Left lung (tissue), 14 donors: ENCODE measurements at places on chromosomes 13 and 19.

DNA sequence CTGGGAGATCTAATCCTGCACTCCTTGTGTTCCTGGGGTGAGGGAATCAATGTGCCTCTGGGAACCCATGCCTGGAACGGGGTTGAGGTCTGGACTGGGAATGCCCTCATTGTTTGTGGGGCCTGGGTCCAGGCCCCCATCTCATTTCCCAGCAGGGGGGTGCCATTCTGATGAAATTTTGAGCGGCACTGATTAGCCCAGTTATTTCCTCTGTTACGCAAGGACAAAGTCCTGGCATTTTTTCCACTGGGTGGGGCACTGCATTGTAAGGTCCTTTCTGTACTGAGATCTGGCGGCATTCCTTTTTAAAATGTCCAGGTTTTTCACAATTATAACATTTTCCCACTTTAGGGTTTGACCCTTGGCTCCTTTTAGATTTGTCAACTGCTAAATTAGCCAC is 14.8 kb downstream of the FPR3 start:
- no peak overlapping the region for H3K27ac ChIP-seq
- no peak overlapping the region for H3K4me3 ChIP-seq

DNA sequence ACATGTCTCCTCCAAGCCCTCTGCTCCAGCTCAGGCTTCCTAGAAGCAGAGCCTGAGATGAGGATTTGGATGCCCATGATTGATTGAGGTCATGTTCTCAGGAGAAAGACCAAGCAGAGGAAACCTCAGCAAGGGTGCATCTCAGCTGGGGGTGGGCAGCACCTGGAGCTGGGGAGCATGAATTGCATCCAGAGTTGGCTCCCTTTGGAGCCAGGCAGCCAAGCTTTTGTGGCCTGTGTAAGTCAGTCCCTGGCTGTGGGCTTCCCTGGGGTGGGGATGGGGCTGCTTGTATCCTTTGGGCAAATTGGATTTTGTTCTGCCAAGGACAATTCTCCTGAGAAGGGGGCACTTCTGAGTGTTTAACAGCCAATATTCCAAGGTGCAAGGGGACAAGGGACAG is 91.5 kb upstream of the WASF3 start:
- H3K27ac ChIP-seq = no peak overlapping the region
- no peaks in the 10 kb centered on the region for H3K4me1 ChIP-seq
- no peak overlapping the region for H3K4me3 ChIP-seq
- H3K36me3 ChIP-seq = no peaks in the 10 kb centered on the region
- DNase-seq = no peak

DNA sequence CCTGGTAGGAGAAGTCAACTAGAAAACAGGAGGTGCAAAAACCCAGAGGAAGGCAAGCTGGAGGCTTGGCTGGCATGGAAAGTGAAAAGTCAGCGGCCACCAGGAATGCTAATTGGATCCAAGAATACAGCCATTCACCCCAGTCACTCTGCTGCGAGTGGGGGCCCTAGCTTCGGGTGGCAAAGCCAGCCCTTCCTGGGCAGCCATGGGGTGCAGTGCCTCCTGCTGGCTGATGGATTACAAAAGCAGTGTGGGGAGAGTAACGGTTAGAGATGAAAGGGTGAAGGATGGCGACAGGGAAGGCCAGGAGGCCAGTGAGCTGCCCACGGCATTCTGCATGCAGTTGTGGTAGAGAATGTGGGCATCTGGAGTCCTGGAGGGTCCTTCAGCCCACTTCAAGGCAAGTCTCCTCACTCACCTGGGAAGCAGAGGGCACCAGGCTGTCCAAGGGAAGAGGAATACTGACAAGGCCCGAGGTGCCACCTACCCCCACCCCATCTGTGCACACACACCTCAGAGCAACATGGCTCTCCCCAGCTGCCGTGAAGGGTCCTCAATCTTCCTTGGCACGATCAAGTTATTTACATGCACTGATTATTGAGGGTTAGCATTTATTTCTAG is 20.3 kb upstream of the EPHX3 start:
- H3K27ac ChIP-seq = peak overlapping the region; percentile 59
- no peak overlapping the region for H3K4me3 ChIP-seq
- peaks cover 42% of the 10 kb centered on the region for H3K4me1 ChIP-seq
- H3K27me3 ChIP-seq = no peaks in the 10 kb centered on the region
- peaks cover 6% of the 10 kb centered on the region for H3K36me3 ChIP-seq
- DNase-seq = no peak

- H3K27ac ChIP-seq = no peak overlapping the region
- H3K27me3 ChIP-seq = no peaks in the 10 kb centered on the region
- H3K4me3 ChIP-seq = no peak overlapping the region
- H3K4me1 ChIP-seq = no peaks in the 10 kb centered on the region
- no peaks in the 10 kb centered on the region for H3K36me3 ChIP-seq
These were observed 123.5 kb downstream of the CRYL1 start for GRCh38 chr13:20401931-20402856.

GRCh38 chr13:110371550-110372465 is 64.7 kb downstream of the COL4A2 start:
- no peak for DNase-seq
- H3K27me3 ChIP-seq = no peaks in the 10 kb centered on the region
- peaks cover 3% of the 10 kb centered on the region for H3K4me1 ChIP-seq

DNA sequence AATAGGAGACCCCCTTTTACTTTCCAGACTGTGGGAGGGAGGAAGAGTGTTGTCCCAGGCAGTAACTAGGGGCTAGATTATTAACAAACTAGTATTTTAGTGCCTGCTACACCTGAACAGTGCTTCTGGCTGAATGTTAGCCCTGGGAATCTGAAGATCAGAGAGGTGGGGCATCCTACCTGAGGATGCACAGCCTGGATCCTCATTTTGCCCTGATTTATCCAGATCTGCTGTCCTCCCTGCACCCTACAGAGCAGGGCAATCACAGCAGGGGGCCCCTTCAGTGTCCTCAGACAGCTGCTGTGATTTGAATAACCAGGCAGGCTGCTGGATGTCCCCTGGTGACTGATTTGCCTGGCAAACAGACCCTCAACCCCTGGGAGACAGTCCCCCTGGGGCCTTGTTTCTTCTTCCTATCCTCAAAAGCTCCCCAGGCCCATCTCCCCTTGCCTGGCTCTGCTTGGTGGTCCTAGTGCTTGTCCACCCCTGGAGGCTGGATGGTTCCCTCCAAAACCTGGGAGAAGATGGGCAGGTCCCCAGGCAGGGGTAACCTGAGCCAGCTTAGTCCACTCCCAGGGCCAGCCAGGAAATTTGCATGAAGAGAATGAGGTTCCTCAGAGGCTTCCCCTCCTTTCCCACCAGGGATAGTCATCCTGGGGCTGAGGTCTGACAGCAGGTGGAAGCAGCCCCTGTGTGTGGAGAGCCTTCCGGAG is at the start of gene OVOL3:
Gene OVOL3, plus strand, starts transcription at position 657 of the 713 bp plus-strand sequence. CDS start 60 bp downstream, outside the sequence.
- no peaks in the 10 kb centered on the region for H3K27me3 ChIP-seq
- H3K27ac ChIP-seq = no peak within 1 kb of the TSS
- H3K4me1 ChIP-seq = peaks cover 4% of the 10 kb centered on the region

- peak; percentile 90 for DNase-seq
- H3K4me3 ChIP-seq = peak overlapping the region; percentile 58
- no peaks in the 10 kb centered on the region for H3K27me3 ChIP-seq
- peak overlapping the region; percentile 99 for H3K27ac ChIP-seq
These were observed 990 bp upstream of the ZMYM2 start for GRCh38 chr13:19957320-19958154.

GRCh38 chr13:40453351-40454021 is 213.0 kb downstream of the FOXO1 start:
- no peak overlapping the region for H3K4me3 ChIP-seq
- H3K4me1 ChIP-seq = no peaks in the 10 kb centered on the region

GRCh38 chr13:40082639-40083038 is 427.2 kb downstream of the COG6 start:
- no peak overlapping the region for H3K4me3 ChIP-seq
- no peak overlapping the region for H3K27ac ChIP-seq
- no peak for DNase-seq
- no peaks in the 10 kb centered on the region for H3K27me3 ChIP-seq

GRCh38 chr19:54023191-54023590 is 31.8 kb downstream of the CACNG6 start:
- H3K4me1 ChIP-seq = peaks cover 55% of the 10 kb centered on the region
- no peak overlapping the region for H3K4me3 ChIP-seq
- peak overlapping the region; percentile 75 for H3K27ac ChIP-seq
- H3K27me3 ChIP-seq = no peaks in the 10 kb centered on the region

DNA sequence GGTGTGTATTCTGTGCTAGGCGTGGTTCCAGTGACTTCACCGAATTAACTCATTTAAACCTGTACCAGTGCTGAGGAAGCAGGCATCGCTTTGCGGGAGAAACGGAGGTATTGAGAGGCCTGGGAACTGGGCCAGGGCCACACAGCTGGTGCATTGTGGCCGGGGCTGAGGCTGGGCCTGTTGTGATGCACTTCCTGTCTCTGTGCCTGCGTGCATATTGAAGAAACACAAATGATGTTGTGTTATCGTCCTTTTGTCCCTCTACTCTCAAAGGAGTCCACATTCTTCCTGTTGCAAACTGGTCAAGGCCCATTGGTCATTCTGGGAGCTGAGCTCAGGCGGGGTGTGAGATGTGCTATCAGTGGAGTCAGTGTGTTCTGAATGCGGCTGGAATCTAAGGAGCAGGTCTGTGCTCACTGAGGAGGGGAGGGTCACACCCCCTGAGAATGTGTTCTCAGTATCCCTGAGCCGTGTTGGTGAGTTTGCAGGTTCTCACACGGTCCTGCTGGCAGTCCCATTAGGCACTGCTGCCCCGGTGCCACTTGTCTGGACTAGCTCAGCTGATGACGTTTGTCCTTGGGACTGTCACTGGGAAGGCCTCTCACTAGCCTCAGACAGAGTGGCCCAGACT is 62.1 kb downstream of the ARHGEF7 start:
- peaks cover 9% of the 10 kb centered on the region for H3K36me3 ChIP-seq
- no peak for DNase-seq
- no peaks in the 10 kb centered on the region for H3K27me3 ChIP-seq
- no peak overlapping the region for H3K4me3 ChIP-seq
- H3K4me1 ChIP-seq = no peaks in the 10 kb centered on the region
- H3K27ac ChIP-seq = peak overlapping the region; percentile 53

DNA sequence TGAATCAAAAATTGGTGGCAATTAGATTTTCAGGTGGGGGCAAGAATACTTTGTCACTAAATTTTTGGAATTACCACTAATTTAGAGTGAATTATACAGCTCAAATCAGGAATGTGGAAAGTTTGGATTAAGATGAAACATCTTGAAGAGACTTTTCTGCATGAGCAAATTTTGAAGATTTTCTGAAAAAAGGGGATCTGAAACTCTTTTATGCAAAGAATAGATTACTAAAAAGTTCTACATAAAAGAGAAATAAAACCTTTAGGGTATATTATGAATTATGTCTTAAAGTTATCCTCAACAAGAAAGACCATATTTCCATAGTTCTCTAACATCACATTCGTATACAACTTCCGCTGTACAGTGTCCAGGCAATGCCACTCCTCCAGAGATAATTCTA is 36.7 kb downstream of the ZNF93 start:
- DNase-seq = no peak
- H3K27ac ChIP-seq = no peak overlapping the region
- H3K27me3 ChIP-seq = no peaks in the 10 kb centered on the region
- no peak overlapping the region for H3K4me3 ChIP-seq
- H3K36me3 ChIP-seq = peaks cover 23% of the 10 kb centered on the region
- no peaks in the 10 kb centered on the region for H3K4me1 ChIP-seq

DNA sequence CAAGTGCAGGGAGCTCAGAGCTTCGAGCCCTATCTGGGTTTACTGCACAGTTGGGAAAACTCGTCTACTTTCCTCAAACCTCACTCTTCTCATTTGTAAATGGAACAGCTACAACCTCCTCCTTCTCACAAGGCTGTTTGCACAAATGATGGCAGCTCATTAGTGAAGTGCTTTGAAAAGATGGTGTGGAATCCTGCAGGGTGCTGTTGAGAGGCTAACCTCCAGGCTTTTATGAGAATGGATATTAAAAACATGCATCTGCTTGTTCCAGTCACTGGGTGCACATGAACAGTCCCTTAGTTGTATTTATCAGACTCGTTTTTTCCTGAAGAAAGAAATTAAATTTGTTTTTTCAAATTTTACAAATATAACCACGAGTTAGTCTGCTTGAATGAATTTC is 36.6 kb downstream of the PCDH8 start:
- DNase-seq = no peak
- no peak overlapping the region for H3K27ac ChIP-seq
- H3K36me3 ChIP-seq = no peaks in the 10 kb centered on the region

DNA sequence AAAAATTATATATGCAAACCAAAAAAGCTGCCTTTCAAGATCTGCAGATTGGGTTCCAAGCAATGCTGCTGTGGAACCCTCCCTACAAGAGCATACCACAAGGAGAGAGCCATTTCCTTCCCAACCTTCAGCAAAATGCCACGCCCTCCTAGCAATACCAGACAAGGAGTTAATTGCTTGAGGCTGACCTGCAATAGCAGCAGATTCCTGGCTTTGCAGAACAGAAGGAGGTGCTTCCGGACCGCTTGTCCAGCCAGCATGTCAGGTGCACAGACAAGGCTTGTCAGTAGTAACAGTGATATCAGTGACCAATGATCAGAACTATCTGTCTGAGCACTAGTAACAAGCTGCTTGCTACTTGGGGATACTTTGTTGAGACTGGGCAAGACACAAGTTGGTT is 301.6 kb downstream of the FGF14 start:
- H3K4me1 ChIP-seq = no peaks in the 10 kb centered on the region
- no peak overlapping the region for H3K27ac ChIP-seq
- no peaks in the 10 kb centered on the region for H3K27me3 ChIP-seq
- H3K36me3 ChIP-seq = no peaks in the 10 kb centered on the region
- no peak overlapping the region for H3K4me3 ChIP-seq
- no peak for DNase-seq

DNA sequence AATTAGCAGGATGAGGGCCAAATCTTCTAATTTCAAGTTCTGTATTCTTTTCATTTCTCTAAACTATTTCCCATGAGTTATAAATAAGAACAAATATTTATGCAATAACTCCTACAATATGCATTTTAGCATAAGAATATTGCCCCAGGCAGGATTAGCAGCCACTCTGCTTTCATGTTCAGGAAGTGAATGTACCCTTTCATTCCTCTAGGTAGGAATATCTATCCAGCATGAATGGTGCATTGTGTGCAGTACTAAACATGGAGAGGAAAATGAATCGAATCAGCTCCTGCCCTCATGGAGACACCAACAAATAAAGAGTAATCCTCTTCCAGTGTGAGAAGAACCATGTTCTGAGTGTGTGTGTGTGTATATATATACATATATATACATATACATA is 41.0 kb downstream of the LHFPL6 start:
- H3K36me3 ChIP-seq = no peaks in the 10 kb centered on the region
- H3K27ac ChIP-seq = no peak overlapping the region
- DNase-seq = no peak
- H3K4me3 ChIP-seq = no peak overlapping the region
- no peaks in the 10 kb centered on the region for H3K4me1 ChIP-seq
- no peaks in the 10 kb centered on the region for H3K27me3 ChIP-seq
